Stimulated activated CD8-positive, alpha-beta memory T cell treated with anti-CD3 and anti-CD28 coated beads, Interleukin-7, amount 100 ng/mL, for 1 hour (primary cell): ENCODE measurements at places on chromosomes 2 and 18.

- DNase-seq: no peak
Measured at GRCh38 chr18:2173486-2173885, 397.8 kb downstream of the METTL4 start.

- DNase-seq: no peak
Measured at GRCh38 chr2:181742922-181743722, 62.8 kb upstream of the NEUROD1 start.

DNA sequence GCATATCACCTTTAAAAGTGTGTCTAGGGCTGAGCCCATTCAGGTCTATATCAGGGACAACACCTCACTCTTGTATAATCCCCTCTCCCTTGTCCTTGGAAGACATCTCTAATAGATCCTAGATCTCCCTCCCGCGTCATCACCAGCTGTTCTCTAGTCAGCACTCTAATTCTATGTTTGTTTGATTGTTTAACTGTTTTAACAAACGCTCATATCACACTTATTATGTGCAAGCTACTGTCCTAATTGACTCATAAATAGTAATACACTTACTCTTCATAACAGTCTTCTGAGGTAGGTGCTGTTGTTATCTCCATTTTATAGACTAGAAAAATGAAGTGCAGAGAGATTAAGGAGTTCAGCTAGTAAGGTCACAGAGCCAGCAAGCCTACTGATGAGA, 1.6 kb upstream of the ERMN start:
- DNase-seq: no peak

DNA sequence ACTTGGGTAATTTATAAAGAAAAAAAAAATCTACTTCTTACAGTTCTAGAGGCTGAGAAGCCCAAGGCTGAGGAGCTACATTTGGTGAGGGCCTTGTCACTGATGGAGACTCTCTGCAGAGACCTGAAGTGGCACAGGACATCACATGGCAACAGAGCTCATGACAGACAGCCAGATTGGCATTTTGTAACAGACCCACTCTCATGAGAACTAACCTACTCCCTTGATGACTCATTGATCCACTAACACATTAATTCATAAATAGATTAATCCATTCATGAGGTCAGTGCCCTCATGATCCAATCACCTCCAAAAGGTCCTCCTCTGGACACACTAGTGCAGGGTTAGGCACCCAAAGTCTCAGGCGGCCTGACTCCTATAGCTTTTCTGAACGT, 318.4 kb downstream of the GULP1 start:
- DNase-seq: no peak

DNA sequence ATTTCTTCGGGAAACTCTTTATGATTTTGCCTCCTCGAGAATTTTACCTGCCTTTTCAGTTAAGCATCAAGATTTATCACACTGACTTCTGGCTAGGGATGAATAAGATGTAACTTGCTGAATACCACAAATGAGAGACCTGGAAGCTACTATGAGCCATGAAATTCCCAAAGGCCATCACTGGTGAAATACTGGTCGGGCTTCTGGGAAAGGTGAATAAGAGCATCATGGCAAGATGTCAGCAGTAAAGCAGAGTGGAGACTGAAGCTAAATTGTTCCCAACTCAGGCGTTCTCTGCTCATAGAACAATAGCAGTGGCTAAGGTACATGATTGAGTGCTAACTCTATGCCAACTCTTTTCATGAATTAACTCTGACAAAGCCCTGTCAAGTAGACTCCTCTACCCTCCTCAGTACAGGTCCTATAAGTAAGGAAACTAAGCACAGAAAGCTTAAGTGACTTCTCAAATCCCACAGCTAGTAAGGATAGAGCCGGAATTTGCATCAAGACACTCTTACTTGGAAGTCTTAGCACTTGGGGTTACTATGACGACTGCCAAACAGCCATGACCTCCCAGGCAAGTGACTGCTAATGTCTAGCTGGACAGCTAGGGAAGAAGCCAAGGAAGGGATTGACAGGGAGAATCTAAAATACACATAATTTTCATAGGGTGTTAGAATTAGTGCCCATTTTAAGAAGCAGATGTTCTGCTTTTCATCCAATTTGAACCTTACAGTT, 22.7 kb upstream of the DSC3 start:
- no peak for DNase-seq

- no peak for DNase-seq
Measured at GRCh38 chr2:70831861-70832260, 3.8 kb downstream of the CD207 start.

GRCh38 chr2:104415284-104415683, 438.6 kb upstream of the POU3F3 start:
- DNase-seq: no peak

- DNase-seq: no peak
Measured at GRCh38 chr18:49934457-49934856, 121.1 kb upstream of the ACAA2 start.

- no peak for DNase-seq
Measured at GRCh38 chr2:198042189-198042588, 237.8 kb downstream of the PLCL1 start.

- no peak for DNase-seq
Measured at GRCh38 chr18:32610176-32610575, 139.5 kb upstream of the GAREM1 start.

DNA sequence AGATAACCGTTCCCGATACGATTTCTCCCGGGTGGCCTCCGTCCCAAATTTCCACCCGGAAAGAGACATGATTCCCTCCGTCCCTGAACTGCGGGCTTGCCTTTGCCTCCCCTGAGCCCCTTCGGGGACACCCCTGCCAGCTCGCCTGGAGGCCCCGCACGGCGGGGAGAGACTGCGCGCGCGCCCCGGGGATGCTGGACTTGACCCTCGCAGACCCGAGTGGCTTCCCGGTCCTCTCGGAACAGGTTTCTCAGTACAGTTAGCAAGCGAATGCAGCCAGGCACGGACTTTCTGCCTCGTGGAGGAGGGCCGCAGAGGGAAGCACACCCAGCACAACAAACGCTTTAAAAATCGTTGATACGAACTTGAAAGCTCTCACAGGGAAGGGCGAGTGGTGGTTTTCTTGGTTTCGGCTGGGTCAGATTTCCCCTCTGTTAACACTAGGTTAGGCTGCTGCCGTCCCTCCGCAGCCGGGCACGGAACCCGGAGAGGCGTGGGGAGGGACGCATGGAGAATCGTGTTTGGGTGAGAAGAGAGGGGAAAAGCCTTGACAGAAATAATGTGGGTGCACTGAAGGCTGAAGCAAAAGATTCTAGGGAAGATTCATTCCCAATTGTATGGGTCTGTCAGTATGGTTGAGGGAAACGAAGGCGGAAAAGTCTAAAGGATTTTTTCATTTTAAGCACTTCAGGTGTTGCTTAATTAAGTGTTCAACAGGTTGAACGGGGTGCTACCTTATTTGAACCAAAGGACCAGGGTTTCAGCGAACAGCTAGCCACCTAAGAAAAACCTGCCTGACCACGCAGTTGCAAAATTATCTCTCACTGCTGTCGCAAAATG, 916 bp downstream of the TNFRSF11A start:
- no peak for DNase-seq

DNA sequence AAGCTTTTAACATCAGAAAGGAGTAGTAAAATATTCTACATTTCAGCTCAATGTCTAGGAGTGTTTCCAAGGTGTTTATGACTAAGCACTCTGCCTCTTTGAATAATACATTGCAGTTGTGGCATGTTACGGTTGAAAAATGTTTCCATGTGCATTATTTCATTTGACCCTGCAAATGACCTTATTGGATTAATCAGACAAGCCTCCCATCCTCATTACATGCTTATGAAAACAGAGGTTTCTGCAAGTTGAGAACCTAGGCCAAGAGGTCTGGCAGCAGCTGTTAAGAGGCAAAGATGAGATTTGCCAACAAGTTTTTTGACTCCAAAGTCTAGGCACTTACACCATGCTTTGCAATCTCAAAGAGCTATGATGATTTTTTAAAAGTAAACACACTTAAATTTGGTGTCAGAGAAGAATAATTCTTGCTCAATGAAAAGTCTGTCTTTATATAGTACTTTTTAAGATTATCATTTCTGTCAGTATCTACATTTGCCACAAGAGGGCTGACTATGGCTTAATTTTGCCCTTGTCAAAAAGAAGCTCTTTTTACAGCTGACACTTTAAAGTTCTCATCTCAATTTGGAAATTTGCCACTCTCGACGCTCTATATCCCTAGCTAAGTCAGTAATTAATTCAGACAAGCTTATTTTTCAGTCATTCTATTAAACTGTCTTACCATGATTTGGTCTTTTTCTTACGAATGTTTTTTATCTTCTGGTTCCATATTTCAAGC, 260.6 kb downstream of the PAX3 start:
- DNase-seq: no peak

DNA sequence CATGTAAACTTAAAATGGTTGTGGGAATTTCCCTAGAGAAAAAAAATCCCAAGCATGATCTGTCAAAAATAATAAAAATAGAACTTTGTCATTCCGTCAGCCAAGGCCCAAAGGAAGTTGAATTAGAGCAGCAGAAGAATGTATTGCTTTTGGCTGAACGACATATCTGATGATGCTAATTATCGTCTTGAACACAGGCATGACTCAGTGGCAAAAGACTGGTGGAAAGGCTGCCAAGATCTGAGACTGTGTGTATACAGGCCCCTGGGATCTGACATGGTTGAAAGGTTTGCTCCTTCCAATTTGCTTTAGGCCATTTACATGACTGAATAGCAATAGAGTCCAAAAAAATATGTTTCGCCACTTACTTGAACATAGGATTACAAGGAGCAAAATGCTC, 1057.1 kb upstream of the CRIM1 start:
- no peak for DNase-seq

DNA sequence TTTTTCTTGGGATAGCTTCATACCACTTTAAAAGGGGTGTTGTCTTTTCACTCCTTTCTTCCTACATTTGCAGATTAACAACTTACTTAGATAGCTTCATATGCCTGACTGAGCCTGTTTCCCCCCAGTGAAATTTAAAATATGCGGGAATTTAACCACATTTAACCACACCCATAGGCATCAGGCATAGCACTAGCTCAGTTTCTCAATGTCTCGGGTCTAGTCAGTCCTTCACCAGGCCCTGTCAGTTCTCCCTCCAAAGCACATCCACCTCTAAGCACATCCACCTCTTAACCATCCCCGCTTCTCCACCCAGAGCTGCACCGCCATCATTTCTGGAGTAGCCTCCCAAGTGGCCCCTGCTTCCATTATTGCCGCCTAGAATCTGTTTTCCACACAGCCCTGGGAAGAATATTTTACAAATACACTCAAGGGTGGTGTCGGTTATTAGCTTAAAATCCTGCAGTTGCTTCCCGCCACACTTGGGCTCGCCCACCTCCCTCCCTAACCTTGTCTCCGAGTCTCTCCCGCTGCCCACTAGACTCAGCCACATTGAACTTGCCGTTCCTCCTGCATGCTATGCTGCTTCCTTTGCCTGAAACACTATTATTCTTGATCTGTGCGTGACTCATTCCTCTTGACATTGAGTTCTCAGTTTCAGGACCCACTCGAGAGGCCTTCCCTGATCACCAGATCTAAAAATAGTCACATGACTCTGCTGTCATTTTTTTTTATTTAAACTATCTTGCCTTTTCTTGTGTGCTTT, 68.3 kb downstream of the SPTBN1 start:
- no peak for DNase-seq

DNA sequence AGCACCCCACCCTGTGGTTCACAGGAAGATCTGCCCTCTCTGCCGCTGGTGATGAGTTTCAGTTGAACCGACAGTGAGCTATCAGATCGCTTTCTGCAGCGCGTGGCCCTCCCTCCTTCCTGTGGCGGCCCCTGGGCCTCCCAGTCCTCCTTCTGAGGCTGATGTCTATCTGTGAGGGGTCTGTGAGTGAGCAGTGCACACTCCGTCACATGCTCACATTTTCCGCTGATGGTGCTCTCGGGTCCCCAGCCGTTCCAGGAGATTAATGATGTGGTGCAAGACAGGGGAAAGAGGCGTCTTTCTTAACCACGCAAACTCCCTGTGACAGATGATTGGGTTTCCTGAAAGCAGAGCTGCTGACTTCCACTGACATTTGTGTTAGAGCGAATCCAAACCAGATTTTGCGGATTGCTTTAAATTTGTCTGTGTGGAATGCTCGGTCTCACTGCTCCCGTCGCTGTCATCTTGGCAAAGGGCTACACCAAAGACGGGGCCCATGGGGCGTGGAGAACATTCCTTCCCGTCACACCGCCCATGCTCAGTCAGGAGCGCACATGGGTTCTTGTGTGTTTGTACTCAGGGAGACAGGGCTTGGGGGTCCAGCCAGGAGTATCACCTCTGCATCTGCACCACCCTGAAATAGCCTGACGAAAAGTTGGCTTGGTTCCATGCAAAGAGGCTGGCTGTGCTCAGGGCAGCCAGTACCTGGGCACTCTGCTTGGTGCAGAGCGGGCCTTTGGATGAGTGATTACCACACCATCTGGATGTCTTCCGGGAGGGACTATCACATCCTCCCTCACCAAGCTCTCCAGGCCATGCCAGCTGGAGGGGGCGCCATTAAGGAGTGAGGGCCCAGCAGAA, 154.7 kb upstream of the HS6ST1 start:
- no peak for DNase-seq

- no peak for DNase-seq
Measured at GRCh38 chr18:58562999-58563667, 65.8 kb downstream of the ALPK2 start.

DNA sequence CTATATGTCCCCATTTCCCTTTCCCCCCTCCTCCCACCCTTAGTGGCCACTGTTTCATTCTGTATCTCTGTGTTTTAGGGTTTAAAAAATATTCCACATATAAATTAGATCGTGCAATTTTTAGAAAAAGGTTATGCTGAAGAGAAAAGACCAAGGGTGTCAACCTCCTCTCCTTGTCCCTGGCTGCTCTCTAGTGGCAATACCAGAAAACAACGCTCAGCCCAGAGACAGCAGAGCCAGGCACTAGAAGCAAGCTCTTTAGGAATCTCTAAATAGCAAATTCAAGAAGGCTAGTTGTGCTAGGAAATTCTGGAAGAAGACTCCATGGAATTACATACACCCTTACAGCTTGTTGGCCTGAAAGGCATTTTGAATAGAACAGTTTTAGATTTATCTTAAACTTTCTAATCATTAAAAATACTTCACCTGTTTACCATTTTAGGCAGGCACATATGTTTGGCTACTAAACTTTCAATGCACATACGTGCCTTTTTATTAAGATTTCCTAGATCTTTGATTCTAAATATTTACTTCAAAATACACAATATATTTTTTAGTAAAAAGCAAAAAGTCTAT, 35.1 kb upstream of the RASGRP3 start:
- DNase-seq: peak; percentile 2

- DNase-seq: no peak
Measured at GRCh38 chr2:71524476-71524875, 71.1 kb downstream of the DYSF start.

DNA sequence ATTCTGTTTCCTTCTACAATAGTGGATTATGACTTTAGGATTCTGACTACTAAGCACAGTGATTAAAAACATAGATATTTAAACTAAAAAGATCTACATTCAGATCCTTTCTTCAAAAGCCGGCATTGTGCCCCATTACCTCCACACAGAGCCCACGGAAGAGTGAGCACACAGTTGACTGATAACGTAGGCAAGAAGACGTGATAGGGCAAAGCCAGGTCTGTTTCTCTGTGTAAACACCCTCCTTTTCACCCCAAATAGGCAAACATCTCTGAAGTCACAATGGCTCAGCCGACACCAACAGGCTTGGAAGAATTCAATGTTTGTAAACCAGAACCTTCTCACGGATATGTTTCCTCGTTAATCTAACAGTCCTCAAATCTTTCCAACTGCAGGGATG, 302.9 kb downstream of the CMPK2 start:
- no peak for DNase-seq

GRCh38 chr18:58152891-58153290, 108.9 kb downstream of the NEDD4L start:
- no peak for DNase-seq

GRCh38 chr2:177396703-177397460, 4.3 kb downstream of the AGPS start:
- no peak for DNase-seq

- peak; percentile 49 for DNase-seq
Measured at GRCh38 chr2:46062637-46063412, 234.4 kb upstream of the EPAS1 start.
